ENCODE measurements at places on chromosomes 11 and 22.

- DNase-seq: no peak
These were observed 83.6 kb downstream of the FEZ1 start for GRCh38 chr11:125412509-125412908.

- DNase-seq: peak; percentile 85
These were observed at the start of gene TSPO for GRCh38 chr22:43151251-43152002. TSS of gene TSPO (plus strand) at chr22:43151559. CDS start at chr22:43159239, 7,680 bp downstream.

- no peak for DNase-seq
These were observed 25.6 kb downstream of the PTPN5 start for GRCh38 chr11:18766015-18766414.

DNA sequence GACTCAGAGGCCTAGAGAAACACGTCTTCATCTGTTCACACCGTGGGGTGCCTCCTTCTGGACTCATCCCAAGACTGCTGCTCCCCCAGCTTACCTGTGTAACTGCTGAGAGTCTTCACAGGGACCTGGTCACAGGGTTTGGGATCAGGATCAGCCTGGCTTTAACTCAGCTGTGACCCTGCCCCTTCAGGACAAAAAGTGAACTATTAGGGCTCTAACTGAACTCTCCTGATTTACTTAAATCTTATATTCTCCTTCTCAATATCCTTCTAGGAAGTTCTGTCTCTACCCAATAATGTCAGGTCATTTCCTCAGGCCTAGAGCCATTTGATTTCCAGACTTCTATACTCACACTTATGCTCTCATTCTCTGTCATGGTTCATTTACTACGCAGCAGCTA is 108.4 kb downstream of the ZNF280B start:
- DNase-seq: peak; percentile 21

DNA sequence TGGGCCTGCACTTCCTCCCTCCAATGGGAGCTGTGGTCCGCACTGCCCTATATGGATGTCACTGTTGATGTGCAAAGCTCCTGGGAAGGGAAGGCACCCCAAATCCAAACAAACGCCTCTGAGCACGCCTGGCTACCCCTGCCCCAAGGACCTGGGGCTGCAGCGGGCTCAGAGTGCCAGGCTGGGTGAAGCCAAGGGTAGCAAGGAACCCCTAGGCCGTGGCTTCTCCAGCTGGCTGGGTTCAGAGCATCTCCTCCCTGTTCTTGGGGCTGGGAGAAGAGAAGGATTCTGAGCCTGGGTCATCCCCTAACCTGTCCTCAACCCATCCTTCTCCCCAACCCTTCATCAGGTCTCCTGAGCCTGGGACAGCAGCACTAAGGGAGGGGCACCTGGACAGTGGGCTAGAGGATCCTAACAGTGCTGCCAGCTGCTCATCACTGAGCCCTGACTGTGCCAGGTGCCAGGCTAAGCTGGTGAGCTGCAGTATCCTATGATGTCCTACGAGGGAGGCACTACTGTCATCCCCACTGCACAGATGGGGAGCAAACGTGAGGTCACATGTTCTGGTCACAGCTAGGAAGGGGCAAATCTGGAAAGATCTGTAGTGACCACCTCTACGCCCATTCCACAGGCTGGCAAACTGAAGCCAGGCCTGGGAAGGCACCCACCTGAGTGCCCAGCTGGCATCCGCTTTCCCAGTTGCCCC is 3.0 kb downstream of the SSTR3 start:
- DNase-seq: no peak

DNA sequence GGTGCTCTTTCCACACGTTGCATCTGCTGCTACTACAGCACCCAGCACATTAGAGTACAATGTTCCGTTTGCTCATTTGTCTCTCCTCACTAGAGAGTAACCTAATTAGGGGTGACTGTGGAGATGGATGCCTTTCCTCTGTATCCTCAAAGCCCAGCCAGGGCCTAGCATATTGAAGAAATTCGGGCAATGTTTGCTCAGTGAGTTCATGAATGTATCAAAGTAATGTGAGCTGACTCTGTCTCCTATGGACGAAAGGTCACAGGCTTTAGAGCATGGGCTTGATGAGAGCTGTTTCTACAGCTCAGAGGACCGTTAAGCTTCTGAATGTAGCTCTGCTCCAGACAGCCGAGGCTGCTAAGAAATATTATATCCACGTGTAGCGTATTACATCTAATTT is 67.5 kb downstream of the C11orf58 start:
- no peak for DNase-seq

DNA sequence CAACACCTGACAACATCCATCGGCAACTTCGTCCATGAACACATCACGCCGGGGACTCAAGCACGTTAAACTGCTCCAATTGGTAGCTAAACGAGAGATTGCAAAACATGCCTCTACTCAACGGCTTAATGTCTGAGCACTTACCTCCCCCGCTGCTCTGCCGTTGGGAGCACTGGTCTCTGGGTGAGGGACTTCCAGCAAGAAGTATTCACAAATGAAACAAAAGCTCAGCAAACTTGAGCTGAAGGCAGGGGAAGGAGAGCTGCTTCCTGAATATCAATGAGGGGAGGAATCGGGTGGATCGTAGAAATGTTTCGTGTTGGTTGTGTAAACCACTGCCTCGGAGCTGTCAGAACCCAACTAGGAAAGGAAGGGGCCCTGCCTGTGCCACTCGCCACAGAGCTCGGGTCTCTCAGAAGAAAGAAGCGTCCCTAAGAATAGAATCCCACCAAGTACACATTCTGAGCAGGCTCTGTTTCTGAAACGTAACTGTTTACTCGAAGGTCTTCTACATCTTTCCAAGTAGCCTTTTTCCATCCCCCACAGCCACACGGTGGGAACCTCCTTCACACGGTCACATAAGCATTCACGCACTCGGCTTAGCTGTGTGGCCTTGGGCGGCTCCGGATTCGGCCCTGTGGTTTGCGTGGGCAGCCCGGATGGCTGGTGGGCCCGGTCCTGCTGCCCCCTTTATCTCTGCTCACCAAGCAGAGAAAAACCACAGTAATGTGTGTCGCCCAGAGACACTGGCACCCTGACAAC is at the start of gene MLC1:
TSS of gene MLC1 (minus strand) at position 216 of the 762 bp plus-strand sequence. CDS start 524 bp downstream, outside the sequence.
- DNase-seq: no peak

GRCh38 chr11:68263444-68264035 is 8.2 kb downstream of the C11orf24 start:
- DNase-seq: peak; percentile 40

GRCh38 chr11:15157181-15157580 is 42.5 kb downstream of the INSC start:
- no peak for DNase-seq

- DNase-seq: no peak
These were observed 12.8 kb downstream of the GATD1 start for GRCh38 chr11:764322-765024.

GRCh38 chr11:68999093-68999747 is 13.8 kb downstream of the MRGPRF start:
- DNase-seq: peak; percentile 30

- no peak for DNase-seq
These were observed 5.4 kb downstream of the PLA2G6 start for GRCh38 chr22:38176170-38176741.

GRCh38 chr11:105201166-105201565 is 61.6 kb upstream of the CARD18 start:
- no peak for DNase-seq

DNA sequence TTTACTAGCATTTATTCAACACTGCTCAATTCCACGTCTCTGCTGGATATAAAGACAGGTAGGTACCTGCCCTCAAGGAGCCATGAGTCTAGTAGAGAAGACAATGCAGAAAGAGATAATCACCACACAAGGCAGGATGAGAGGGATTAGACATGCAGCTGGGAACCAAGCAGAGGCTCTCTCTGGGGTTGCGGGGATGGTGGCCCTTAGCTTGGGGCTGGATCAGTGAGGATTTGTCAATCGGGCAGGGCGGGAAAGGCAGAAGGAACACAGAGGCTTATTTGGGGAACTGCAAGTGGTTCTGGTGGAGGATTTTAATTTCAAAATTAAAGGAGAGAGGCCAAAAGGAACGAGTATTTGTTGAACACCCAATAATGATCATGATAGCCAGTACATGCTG is 8.5 kb upstream of the DMC1 start:
- no peak for DNase-seq

GRCh38 chr11:129418039-129418438 is 42.4 kb downstream of the BARX2 start:
- DNase-seq: no peak

GRCh38 chr11:64134963-64135362 is 30.9 kb downstream of the MACROD1 start:
- DNase-seq: no peak

DNA sequence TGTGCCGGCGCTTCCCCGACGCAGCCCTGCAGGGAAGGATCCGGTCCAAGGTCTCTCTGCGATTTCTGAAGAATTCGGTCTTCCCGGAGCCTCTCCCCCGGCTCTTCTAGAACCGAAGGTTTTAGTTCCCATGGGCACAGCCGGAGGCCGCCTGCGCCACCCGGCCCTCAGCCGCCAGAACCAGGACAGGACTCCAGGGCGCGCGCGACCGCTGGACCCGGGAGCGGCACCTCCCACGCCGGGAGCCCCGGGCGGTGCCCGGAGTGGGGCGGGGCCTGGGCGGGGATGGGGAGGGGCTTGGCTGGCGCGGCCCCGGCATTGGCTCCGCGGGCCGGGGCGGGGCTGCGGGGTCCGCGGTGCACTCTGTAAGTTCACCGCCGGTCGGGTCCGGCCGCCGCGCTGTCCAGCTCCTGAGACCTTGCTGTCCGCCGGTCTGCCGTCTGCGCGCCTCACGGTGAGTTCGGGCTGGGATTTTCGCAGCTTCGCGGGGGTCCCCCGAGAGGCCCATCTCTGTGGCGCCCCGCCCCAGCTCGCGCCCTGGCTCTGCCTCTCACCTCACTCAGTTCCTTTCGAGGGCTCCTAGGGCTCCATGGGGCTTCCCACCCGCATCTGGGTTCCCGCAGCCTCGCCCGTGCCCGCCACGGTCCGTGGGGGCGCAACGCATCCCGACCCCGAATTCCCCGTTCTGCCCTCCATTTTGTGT is at the start of gene CDC42EP2:
TSS of gene CDC42EP2 (plus strand) at position 366 of the 703 bp plus-strand sequence. CDS start 6,033 bp downstream, outside the sequence.
- DNase-seq: peak; percentile 95

DNA sequence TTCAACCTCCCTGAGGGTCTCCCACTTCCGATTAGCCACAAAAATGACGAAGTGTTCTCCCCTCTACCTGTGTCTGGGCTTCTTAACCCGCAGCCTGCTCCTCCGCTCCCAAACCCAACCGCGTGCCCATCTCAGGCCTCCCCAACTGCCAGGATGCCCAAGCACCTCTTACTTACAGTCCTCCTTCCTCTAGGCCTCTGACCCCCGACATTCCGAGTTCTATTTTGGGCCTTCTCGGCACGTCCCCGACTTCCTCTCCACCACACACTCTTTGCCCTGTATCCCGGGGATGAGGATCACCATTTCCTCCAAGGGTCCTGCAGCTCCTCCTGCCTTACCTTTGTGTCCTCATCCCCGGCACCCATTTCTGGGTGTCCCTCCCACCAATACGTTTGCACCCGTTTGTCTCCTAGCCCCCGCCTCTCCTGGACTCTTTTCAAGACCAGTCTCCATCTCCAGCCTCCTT is 388 bp upstream of the MUS81 start:
- DNase-seq: no peak
